ENCODE measurements at places on chromosomes 6 and 20. TPM values are rescaled to one million over a fixed set of nuclear protein-coding genes. Genes with fewer than 3 reads are reported as not detected.

THEMIS gene
- total RNA-seq: 0.07 TPM

CFB gene
- total RNA-seq: 1.4 TPM

ZNF391 gene
- total RNA-seq: 6.0 TPM

TMC2 gene
- total RNA-seq: not detected

CTNNBL1 gene
- 59.6 TPM for total RNA-seq

C4B gene
- 3.7 TPM for total RNA-seq

DCBLD1 gene
- total RNA-seq: 36.8 TPM

PHF10 gene
- 30.9 TPM for total RNA-seq

PLAGL2 gene
- total RNA-seq: 14.7 TPM

C6orf141 gene
- 0.55 TPM for total RNA-seq

PRSS16 gene
- total RNA-seq: 2.0 TPM

MOG gene
- not detected for total RNA-seq

ANKRD66 gene
- not detected for total RNA-seq

OPN5 gene
- not detected for total RNA-seq

CPXM1 gene
- total RNA-seq: 10.6 TPM

NOTCH4 gene
- total RNA-seq: 0.57 TPM

VSTM2L gene
- total RNA-seq: 17.7 TPM

BPIFB1 gene
- total RNA-seq: not detected

LY6G6F gene
- total RNA-seq: not detected

RSPH4A gene
- total RNA-seq: 0.72 TPM

C20orf144 gene
- total RNA-seq: not detected

GNMT gene
- total RNA-seq: 0.68 TPM

FAM209B gene
- 0.60 TPM for total RNA-seq

WDR27 gene
- 31.2 TPM for total RNA-seq

SMPDL3A gene
- 7.3 TPM for total RNA-seq

GPX5 gene
- 4.3 TPM for total RNA-seq

NANP gene
- 5.0 TPM for total RNA-seq

NKX2-2 gene
- not detected for total RNA-seq

TMEM200A gene
- 14.9 TPM for total RNA-seq

LPIN3 gene
- total RNA-seq: 18.0 TPM

CRISP2 gene
- not detected for total RNA-seq

FLRT3 gene
- 6.9 TPM for total RNA-seq

ULBP3 gene
- total RNA-seq: 14.7 TPM

NFKBIL1 gene
- total RNA-seq: 20.4 TPM

RRAGD gene
- 3.8 TPM for total RNA-seq

RGS17 gene
- 3.7 TPM for total RNA-seq

HDAC2 gene
- total RNA-seq: 173 TPM

HRH3 gene
- 0.07 TPM for total RNA-seq

HSPA1L gene
- 1.1 TPM for total RNA-seq

MAD2L1BP gene
- 28.0 TPM for total RNA-seq

TMEM242 gene
- 9.7 TPM for total RNA-seq

BCL2L1 gene
- total RNA-seq: 103 TPM

SIGLEC1 gene
- not detected for total RNA-seq

TMEM74B gene
- total RNA-seq: 2.1 TPM

IL20RA gene
- 0.07 TPM for total RNA-seq

ERVFRD-1 gene
- total RNA-seq: not detected
